Neural cell (in vitro differentiated cells): ENCODE measurements at places on chromosomes 16 and 17. TPM values are rescaled to one million over a fixed set of nuclear protein-coding genes. Genes with fewer than 3 reads are reported as not detected.

The SHMT1 gene
- polyA plus RNA-seq, result 4.5 and 5.8 TPM in 2 replicates

The KRTAP4-1 gene
- polyA plus RNA-seq, result not detected in 2 replicates

The TNP2 gene
- not detected in 2 replicates for polyA plus RNA-seq

The CHST6 gene
- 0.02 TPM in 1 of 2 replicates, not detected in the other for polyA plus RNA-seq

The KIF19 gene
- not detected in 2 replicates for polyA plus RNA-seq

The CMC2 gene
- 168 and 172 TPM in 2 replicates for polyA plus RNA-seq

The PRSS27 gene
- polyA plus RNA-seq, result 3.0 and 5.9 TPM in 2 replicates

The CHST5 gene
- polyA plus RNA-seq, result 0.84 and 2.7 TPM in 2 replicates
